Effector memory CD8-positive, alpha-beta T cell (primary cell): ENCODE measurements at places on chromosomes 4 and X.
A peak's percentile ranks its signal among the peaks of the same experiment; 100 is the strongest.

DNA sequence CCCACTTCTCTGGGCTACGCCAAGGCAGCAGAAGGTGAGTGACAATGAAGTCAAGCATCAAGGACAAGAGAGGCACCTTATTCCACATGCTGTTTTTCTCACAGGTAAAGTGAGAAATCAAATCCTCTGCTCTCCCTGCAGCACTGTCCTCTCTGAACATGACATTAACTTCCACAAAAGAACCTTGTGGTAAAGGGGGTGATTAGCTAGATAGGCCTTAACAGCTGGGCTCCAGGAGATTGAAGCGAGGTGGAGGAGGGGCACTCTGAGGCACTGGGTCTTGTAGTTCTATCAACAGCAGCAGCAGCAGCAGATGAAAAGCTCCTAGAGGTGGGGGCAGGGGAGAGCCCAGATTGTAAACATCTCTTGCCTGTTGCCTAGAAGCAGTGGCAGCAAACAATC is 96.8 kb upstream of the CXXC4 start:
- DNase-seq = no peak

GRCh38 chr4:78152795-78153194 is 95.7 kb downstream of the FRAS1 start:
- DNase-seq = no peak

DNA sequence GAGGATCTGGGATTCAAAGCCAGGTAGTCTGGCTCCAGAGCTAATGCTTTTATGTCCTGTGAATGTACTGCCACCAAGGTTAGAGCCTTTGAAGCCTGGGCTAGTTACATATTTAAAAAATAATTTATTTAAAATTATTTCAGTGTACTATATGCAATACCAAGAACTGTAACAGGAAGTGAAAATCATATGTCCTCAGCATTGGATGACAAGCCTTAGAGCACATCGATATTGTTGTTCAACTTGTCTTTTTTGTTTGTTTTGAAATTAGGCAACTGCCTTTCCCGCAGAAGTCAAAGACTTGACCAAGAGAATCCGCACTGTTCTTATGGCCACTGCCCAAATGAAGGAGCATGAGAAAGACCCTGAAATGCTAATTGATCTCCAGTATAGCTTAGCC is 73.1 kb upstream of the IL13RA1 start:
- no peak for DNase-seq

DNA sequence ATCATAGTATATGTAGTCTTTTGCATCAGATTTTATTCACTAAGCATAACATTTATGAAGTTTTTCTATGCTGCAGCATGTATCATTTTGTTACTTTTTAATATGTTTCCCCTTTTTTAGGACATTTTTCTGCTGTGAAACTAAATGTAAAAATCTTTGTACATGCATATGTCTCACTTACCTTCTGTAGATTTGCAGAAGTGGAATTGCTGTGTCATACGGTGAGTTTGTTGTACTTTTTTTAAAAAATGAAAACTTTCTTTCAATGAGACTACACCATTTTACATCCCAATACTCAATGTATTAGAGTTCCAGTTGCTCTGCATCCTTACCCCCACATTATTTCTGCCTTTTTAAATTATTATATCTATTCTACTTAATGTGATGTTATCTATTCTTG is 868.9 kb downstream of the PDHA2 start:
- DNase-seq = no peak

- DNase-seq = no peak
These were observed 81.2 kb downstream of the LIMCH1 start for GRCh38 chr4:41619161-41619560.

GRCh38 chr4:114601304-114602052 is 2.9 kb downstream of the UGT8 start:
- no peak for DNase-seq

DNA sequence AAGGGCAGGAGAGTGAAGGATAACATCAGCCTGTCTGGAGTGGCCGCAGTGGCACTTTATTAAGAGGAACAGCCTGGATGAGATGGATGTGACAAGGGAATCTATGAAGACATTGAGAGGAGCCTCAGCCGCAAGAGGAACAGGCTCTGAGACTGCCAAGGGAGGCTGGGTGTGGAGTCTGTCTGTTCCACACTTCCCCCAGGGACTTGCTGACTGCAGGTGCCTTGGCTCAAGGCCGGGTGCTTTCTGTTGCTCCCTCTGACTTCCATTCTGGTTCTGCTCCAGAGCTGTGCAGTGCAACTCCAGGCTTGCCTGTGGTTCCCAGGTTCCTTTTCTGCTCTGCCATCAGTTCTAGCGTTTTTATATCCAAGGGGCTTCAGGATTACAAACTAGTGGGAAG is 54.6 kb downstream of the FRMPD3 start:
- no peak for DNase-seq

GRCh38 chr4:14267373-14268060 is 640.0 kb upstream of the BOD1L1 start:
- no peak for DNase-seq

- no peak for DNase-seq
These were observed 103.0 kb downstream of the ZNF518B start for GRCh38 chr4:10354225-10354624.

DNA sequence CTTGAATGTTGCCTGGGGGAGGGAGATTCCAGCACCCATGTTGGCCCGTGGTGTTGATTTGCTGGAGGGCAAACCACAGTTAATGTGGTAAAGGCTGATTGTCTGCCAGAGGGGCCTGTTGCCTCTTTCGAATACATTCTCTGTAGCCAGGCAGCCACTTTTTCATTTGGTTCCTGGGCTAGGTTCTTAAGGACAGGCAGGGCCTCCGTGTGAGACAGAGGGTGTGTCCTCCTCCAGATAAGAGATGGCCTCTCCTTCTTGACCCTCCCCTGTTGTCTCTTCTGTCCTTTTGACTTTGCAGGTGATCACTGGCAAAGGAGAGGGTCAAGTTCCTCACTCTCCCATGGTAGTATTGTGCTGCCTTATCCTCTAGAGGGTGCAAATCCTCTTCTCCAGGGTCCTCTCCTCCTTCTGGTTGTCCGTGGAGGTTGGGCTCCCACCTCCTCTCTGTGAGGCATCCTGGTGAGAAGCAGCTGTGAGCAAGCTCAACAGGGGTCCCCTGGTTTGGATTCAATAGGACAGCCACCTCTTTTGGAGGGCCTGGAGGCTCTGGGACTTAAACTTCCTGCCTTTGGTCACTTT is 44.9 kb downstream of the ZNF182 start:
- DNase-seq = peak; percentile 2

DNA sequence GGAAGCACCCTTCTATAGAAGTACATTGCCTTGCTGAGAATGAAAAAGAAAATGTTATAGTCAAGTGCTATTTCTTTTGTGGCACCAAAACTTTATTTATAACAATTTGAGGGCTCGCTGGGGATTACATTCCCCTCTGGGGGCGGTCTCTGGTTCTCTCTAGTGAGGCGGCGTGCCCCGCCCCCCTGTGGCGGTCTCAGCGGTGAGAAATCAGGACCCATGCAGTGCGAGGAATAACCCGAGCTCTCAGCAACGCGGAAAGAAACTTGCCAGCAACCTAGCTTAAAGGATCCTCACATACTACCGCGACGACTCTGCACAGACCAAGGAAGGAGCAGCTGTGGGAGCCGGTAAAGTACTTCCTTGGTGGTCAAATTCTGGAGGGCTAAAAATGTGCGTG is 83.4 kb upstream of the SHISA3 start:
- DNase-seq = no peak

DNA sequence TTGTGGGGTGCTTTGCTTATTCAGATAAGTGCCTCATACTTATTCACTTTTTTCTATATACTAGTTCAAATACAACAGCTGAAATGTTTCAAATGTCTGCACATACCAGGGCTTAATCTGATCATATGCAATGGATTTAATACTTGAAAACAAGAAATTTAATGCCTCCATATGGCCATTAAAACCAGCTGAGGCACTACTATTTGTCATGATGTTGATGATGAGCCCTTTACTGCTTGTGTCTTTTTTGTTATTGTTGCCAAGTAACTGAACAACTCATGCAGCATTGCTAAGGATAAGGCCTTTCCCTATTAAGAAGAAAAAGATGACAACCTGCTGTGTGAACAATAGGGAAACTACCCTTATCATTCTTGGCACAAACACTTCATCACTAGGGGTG is 52.5 kb downstream of the MAGEB10 start:
- DNase-seq = no peak

DNA sequence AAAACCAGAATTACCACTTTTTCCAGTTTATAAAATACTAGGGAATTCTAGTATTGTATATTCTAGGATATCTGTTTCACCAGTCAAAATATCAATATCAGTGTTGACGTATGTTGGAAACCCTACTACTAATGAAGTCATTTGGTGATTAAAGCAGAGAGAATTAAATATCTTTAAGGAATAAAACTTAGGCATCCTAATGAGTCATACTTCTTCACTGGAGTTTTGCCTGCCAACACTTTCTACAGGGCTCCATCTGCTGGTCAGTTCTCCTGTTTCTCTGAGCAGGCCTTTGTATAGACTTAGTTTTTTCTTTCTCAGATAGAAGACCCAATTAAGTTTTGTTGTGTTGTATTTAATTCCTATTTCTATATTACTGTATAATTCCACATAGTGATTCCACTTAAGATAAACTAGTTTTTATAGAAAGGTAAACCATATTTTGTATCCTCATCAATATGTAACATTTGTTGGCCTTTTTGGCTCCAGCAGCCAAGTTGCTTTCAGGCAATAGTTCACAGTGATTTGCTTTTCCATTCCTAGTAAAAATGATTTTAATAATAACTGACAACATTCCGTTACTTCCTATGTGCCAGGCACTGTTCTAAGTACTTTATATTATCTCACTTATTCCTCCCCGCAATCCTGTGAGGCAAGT is 3.5 kb downstream of the AP1AR start:
- DNase-seq = peak; percentile 41

DNA sequence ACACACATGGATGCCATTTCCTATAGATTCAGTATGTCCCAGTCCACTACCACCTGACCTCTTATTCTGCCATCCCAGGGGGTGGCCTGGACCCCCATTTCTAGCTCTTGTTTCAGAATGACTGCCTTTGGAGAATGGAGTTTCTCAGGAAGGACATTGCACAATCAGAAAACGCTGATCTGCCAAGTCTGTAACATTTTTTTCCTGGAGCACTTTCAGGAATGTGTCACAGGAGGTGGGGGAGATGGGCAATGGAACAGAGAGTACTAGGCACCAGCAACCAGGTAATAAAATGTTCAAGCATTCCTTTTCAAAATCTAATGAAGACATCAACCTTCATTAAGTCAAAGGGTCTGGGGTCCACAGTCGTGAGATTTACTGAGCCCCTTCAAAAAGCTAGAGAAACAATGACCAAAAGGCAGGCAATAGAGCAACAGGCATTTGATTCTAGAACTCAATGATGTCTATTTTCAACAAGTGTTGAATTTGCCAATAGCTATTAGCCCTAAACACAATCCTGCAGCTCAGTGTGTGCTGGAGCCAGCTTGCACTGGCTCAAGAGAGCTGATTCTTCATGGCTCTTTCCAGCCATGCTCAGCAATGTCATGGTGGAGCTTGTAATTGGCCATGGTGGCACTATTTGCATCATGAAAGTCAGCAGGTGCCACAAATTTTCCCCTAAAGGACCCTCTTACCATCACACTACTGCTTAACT is 87.1 kb downstream of the KDR start:
- no peak for DNase-seq

- no peak for DNase-seq
These were observed 45.7 kb downstream of the RTL9 start for GRCh38 chrX:110404376-110404775.

DNA sequence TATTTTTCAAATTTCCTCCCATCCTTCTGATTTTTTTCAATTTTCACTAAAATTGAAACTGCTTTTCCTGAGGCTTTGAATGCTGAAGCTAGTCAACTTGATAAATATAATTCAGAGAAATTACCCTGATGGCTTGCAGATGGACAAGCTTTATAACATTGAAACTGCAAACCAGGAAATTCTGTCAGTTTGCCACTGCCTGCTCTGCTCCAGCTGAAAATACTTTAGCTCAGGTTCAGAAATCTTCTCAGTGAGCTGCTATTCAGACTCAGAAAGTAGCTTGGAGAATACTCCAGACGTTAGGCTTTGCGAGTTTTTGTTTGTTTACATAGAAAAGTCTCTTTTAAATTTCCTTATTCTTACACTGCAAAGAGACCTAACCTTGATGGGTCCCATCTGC is 1574.7 kb downstream of the STIM2 start:
- no peak for DNase-seq

DNA sequence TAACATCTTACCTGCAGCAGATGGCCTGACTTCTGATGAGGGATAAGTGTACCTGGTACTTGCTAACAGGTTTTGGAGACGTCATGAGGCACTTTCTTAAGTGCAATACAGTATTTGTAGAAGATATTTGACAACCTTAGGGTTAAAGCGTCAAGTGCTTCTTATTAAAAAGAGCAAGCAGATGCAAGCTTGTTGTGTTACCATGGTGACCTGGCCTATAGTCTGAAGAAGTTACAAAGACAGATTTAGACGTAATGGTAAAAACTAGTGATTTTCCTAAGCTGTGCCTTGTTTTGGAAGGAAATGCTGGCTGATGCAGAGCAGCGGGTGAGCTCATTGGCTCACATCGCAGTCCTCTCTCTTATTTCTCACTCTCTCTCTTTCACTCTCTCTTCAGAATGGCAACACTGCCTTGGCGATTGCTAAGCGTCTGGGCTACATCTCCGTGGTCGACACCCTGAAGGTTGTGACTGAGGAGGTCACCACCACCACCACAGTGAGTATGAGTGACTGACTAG is 243.6 kb downstream of the ANK2 start:
- no peak for DNase-seq

- DNase-seq = no peak
These were observed 507 bp downstream of the LIN54 start for GRCh38 chr4:83010111-83010521.

DNA sequence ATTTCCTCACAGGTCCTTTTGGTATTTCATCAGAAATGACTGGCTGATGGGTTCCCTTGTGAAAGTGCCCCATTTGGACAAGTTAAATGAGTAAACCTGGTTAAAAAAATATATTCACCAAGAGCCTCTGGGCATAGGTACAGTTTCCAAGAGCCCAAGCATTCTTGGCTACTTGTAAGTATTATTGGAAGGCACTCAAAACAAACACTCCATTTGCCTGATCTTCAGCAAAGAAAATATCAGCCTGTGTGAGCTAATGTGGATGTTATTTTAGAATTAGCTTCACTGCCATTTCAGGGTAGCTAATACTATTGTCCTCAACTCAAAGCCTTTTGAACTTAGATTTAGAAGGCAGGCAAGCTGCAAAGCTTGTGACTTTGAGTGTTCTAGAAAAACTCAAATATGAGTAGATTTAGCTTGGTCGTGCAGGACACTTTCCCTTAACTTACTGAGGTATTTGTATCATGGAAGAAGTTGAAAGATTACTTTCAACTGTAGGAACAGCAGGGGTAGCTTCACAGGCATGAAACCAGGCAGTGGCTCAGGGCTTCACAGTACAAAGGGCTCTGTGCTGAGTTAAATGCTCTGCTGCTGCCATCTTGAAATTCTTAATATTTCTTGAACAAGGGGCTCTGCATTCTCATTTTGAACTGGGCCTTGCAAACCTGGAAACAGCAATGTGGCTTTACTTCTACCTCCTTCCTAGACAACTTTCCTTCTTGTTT is 177.2 kb downstream of the AMELX start:
- DNase-seq = no peak

DNA sequence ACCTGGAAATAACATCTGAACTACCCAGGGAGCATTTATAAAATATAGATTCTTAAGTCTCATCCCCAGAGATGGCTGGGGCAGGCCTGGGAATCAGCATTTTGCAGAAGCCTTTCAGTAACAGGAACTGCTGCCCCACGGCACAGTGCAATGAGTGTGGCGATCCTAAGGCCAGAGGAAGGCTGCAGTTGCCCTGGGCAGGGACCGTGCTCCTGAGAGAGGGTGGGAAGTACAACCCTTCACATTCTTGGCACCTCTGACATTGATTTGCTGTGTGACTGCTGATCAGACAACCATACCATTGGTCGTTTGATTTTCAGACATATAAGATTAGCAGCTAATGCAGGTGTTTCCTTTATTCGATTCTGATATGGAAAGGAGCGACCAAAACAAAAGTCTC is 233.6 kb downstream of the STIM2 start:
- DNase-seq = no peak
